SHP77 treated with DMSO at 0.1 percent for 48 hours (cell line): ENCODE measurements at places on chromosomes 12 and 14.

DNA sequence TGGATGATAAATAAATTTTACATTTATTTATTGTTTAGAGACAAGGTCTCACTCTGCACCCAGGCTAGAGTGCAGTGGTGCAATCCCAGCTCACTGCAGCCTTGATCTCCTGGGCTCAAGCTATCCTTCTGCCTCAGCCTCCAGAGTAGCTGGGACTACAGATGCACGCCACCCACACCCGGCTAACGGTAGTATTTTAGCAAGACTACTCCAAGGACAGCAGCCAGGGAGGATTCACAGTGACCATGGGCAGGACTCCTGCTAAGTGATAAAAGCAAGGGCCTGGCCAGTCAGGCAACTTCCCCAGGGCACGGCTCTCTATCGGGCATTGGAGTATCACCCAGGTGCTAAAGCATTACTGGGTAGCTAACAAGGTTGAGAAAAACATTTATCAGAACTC, 55.4 kb downstream of the ARL6IP4 start:
- DNase-seq = no peak

DNA sequence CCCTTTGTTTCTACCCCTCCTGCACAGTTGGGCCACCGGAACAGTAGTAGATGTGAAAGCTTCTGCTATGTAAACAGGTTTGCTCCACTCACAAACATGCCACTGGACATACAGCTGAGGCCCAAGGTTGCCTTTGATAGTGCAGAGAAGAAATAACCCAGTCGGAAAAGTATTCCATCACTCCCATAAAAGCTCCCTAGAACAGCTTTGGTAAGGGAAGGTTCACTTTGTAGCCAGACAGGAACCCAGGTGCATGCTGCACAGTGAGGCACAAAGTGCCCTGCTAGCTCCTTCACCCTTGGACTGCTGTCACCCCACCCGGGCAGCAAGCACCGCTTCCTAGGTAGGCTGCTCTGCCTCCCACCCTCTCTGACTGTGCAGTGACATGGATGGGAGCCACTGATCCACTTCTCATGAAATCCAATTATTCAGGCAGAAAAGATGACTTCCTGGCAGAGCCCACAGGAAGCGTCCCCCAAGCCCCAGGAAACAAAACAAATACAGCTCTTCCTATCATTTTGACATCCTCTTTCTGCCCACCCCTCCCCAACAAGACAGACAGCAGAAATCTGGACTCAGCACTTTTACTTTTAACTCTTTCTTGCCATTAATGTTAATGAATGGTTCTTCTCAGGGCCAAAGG, 100.2 kb downstream of the SRGAP1 start:
- no peak for DNase-seq

DNA sequence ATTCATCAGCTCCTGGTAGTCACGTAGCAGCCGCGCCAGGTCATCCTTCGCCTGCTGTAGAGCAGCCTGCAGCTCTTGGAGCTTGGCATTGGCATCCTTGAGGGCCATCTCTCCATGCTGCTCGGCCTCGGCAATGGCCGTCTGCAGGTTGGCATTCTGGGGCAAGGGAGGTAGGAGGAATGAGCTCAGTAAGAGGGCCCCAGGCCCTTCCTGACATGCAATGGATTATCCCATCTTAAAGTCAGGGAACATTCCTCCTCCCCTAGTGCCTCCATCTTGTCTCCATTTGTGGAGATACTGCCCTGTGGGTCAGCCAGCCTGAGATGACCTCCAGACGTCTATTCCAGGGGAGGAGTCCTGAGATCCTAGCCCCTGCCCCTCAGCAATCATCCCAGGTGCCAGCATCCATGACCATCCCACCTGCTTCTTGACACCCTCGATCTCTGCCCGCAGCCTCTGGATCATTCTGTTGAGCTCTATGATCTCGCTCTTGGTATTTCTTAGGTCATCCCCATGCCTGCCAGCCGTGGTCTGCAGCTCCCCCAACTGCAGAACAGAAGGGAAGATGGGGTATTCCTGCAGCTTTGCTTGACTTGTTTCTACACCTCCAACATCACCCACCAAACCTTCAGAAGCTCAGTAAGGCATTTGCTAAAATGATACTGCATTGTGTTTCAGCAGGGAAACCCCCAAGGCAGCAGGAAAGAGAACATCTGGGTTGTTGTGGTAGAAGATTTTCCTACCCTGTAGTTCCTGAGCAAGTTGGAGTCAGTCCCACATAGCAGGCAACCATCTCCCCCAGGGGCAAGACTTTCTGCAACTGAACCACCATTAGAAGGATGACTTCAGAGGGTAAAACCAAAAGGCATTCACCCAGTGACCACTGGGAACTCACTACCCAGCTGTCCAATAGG, 4.4 kb downstream of the KRT3 start:
- DNase-seq = no peak

DNA sequence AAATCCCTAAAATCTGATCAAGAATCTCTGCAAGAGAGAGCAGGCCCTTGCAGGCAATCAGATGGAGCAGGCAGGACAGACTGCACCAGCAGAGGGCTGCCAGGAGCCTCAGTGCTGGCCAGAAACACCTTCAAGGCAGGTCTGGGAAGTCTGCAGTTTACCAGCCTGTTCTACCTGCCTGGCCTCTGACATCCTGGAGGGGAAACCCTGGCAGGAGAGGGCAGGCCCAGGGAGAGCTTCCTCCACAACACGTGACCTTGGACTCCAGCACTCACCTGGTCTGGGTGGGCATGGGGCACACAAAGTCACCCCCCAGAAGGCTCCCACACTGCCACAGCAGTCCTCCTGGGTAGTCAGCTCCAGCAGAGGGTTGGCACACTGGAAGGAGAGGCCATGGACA, 56.0 kb downstream of the ISCA2 start:
- no peak for DNase-seq

DNA sequence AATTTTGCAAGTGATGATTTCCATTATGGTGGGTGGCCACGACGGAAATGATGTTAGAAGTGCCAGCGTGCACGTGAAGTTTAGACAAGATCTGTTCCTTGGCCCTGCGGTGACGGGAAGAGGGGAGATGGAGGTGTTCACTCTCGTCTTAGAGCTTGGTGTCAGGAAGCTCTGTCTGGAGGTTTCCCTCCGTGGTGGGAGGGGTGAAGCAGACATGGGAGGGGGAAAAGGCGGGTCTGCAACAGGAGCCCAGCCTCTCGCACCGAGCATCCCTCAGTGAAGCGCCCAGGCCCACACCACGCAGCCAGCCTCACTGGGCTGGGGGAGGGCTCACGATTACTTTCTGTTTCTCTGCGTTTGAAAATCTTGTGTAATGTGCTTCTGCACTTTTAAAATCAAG, 26.3 kb downstream of the EML1 start:
- no peak for DNase-seq

DNA sequence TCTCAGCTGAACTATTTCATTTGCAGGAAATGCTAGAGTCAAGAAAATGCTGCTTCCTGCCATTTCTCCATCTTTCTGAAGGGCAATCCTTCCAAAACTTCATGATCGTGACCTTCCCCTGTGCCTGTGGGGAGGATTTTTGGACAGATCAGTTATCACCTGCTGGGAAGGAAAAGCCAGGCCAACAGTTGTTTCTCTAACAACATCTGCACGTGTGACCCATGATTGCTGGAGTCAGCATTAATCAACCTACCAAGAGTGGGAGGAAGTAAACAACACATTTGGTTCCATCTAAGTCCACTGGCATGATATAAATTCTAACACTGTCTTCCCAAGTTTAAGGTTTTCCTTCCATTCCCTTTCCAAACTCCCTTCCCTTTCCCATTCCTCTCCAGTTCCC, 172.7 kb downstream of the APAF1 start:
- no peak for DNase-seq

GRCh38 chr14:50832935-50833630, 2.1 kb upstream of the NIN start:
- DNase-seq = no peak

- no peak for DNase-seq
These were observed 483.9 kb downstream of the ZFP36L1 start for GRCh38 chr14:68308726-68309520.

DNA sequence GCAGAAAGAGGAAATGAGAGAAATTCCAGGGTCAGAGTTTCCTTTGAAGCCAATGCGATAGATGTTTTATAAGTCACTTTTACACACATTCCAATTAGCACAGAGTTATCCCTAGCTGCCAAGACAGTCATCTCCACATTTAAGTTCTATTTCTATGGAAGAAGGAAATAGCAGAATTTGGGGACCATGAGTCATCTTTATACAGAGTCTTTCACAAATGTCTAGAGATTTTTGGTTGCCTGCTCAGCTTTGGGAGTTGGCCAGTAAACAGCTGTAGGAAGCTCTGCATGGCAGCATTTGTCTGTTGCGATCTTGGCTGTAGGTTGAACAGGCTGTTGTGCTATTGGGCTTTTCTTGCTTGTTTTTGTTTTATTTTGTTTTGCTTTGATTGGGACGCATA, 884.3 kb downstream of the GALC start:
- no peak for DNase-seq

GRCh38 chr12:130952171-130952954, 1.3 kb upstream of the ADGRD1 start:
- no peak for DNase-seq

DNA sequence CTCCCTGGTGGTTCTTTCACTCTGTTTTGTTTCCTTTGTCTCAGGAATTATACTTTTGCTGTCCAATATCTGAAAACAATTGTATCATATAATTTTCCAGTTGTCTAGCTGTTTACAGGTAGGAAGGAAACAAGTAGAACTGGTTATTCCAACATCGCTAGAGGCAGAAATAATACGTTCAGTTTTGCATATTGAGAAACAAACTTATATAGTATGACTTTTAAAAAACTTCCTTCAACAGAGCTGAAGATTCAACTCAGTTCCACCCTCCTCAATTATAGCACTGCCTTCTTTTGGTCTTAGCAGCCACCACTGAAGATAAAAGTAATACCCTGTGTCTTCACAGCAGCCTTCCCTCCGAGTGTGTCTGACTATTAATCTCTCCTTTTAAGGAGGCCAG, 214.3 kb downstream of the EFCAB11 start:
- no peak for DNase-seq

- DNase-seq = no peak
These were observed 39.7 kb downstream of the FOS start for GRCh38 chr14:75318353-75318752.

- no peak for DNase-seq
These were observed 2.1 kb upstream of the PLEK2 start for GRCh38 chr14:67413806-67414769.

GRCh38 chr14:52473557-52473956, 78.7 kb downstream of the TXNDC16 start:
- DNase-seq = no peak

- no peak for DNase-seq
These were observed 12.6 kb upstream of the LGALS3 start for GRCh38 chr14:55116246-55117030.

DNA sequence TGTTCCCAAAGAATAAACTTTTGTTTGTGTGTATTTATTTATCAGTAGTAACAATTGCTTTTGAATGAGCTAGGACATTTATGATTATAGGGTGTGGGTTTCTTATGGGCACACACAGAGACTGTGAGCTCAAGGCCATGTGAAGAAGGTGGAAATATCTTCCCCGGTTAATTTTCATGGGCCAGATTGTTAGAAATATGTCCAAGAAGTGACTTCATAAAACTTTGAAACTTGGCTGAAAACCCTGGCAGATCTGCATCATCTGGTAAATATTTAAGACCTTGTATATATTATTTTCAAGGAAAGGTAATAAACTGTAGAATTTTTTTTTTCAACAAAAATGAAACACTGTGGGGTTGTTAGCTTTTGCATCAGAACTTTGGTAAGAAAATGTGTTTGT, 53.5 kb upstream of the RNU6-8 start:
- DNase-seq = no peak

DNA sequence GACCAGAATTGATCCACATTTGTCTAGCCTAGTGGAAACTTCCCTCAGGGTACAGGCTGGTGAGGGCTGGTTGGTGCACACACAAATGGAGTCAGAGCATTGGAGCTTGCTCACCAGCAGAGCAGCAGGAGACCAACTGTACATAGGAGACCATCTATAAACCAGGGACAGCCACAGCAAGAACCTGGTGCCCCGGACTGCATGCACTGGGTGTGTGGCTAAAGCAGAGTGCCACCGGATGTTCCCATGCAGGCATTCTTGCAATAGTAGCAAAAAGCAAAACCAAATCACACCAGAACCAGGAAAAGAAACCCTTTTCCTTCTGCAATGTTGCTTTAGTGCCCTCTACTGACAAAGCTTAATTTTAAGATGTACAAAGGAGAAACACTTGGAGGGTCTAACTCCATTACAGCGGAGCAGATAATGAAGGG, 136.4 kb downstream of the MDGA2 start:
- DNase-seq = no peak

DNA sequence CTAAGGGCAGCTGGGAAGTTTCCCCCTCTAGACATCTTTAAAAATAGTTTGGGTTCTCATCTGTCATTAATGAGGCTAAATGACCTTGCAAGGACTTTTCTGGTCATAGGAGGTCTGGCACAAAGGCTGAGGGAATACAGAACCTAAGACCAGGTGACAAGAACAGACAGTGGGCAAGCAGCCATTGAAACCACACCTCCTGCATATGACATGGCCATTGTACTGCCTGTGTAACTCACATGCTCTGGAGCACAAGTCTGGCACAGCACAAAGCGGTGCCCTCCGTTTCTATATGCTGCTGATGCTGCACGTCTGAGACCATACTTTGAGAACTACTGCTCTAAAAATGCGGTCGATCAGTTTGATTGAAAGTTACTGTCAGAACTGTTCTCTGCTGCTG, 143.3 kb downstream of the APAF1 start:
- no peak for DNase-seq

DNA sequence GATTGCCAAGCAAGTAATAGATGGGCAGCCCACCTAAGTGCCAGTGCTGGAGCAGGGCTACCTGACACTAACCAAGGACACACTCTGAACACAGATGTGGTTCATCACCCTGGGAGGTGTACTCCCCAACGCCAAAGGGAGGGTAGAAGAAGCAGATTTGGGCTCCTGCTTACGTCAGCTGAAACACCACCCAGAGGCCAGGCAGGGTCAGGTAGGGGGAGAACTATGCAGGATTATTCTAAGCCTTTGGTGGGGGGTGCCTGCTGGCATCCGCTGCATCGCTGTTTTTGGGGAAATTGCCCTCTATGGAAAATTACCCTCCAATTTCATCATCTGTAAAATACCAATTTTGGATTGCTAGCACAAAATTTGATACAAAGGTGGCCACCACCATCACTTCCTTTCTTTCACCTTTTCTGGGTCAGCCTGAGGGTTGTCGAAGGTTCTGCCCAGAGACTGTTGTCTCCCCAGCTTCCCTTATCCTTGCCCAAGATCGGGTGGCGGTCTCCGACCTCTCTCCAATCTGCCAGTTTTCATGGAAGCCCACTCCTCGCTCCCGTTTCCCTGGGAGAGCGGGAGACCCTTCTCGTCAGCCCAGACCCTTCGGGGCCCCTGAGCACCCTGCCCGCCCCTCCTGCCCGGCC, 535 bp downstream of the BIN2 start:
- DNase-seq = no peak
